Occipital lobe (tissue), 3 donors: ENCODE measurements at places on chromosomes 7 and 10.

- no peak for DNase-seq
These were observed 112.2 kb downstream of the LARP4B start for GRCh38 chr10:819326-819725.

- no peak for DNase-seq
These were observed 29.4 kb downstream of the CHST15 start for GRCh38 chr10:124063750-124064603.

GRCh38 chr10:123557366-123558108 is 108.6 kb upstream of the GPR26 start:
- no peak for DNase-seq

DNA sequence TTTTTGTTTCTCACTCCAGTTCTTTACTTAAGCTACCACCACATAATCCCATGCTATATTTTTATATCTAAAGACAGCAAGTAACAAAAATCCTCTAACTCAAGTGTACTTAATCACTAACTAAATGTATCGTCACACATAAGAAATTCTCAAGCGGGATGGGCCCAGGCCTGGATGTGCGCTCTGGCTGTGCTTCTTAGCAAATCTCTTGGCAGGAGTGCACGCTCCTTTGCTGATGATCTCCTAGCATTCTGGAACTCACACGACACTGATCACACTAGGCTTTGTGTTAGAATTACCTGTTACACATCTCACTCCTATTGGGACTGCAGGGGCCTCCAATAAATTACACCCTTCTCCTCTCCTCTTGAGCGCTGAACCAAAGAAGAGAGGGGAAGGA is 46.7 kb upstream of the CALD1 start:
- DNase-seq, result no peak

GRCh38 chr7:155458878-155459699 is 1.2 kb downstream of the EN2 start:
- no peak for DNase-seq

DNA sequence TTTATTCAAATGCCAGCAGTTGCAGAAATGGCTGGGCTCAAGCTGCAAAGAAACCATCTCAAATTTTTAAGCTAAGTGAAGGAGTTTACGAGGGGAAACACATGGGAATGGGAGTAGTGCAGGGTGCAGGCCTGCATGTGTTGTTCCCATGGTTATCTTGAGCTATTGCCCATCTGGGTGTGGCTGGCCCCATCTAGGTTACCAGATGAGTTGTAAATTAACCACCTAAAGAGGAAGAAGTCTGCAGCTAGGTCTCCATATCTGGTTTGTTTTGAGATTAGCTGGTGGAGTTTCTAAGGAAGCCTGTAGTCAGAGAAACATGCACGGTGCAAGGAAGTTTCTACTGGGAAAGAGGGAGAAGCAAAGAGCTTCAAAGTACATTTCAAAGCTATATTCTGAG is 23.3 kb upstream of the STEAP2 start:
- DNase-seq, result no peak

GRCh38 chr7:2796358-2797352 is 47.5 kb downstream of the GNA12 start:
- DNase-seq, result no peak

DNA sequence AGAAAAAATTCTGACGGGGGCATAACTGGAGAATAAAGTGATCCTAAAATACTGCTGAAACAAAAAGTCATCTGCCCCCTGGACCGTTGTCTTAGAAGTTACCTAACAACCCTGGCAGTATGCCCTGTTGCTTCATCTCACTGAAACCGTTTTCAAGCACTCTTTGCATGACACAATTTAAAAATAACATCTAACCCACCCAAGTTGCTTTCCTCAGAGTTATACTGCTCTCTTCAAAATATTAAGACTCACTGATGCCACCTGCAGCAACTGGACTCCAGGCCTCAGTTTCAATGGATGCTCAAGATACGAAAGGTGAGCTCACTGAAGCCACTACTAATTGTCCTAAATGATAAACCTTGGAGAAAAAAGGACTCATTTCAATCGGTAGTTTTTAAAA is 57.4 kb downstream of the CDK6 start:
- no peak for DNase-seq

- DNase-seq, result no peak
These were observed 204.0 kb upstream of the AOAH start for GRCh38 chr7:36928311-36928710.

- no peak for DNase-seq
These were observed 2.4 kb upstream of the ZNF33B start for GRCh38 chr10:42640610-42641229.

GRCh38 chr7:129721068-129721467 is 109.5 kb downstream of the NRF1 start:
- no peak for DNase-seq

DNA sequence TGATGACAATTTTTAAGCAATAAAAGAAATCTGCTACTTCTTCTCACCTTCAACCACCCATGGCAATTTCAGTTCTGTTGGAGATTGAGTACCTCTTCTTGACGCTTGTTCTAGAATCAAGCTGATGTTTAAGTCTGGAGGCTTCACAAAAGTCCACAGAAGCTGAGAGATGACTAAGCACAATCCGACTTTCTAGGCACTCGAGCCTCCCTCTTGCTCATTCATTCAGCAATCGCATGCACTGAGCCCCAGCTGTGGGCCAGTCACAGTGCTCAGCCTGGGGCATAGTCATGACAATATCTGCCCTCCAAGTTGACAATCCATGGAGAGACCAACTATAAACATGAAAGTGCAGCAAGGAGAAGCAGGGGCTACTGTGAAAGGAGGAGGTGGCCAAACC is 103.2 kb downstream of the IPMK start:
- no peak for DNase-seq

- DNase-seq, result no peak
These were observed 88.4 kb upstream of the EEPD1 start for GRCh38 chr7:36064676-36065075.

- DNase-seq, result no peak
These were observed 300.6 kb downstream of the DNAJB6 start for GRCh38 chr7:157637216-157637949.

GRCh38 chr7:134865001-134865845 is 85.8 kb downstream of the CALD1 start:
- DNase-seq, result no peak

DNA sequence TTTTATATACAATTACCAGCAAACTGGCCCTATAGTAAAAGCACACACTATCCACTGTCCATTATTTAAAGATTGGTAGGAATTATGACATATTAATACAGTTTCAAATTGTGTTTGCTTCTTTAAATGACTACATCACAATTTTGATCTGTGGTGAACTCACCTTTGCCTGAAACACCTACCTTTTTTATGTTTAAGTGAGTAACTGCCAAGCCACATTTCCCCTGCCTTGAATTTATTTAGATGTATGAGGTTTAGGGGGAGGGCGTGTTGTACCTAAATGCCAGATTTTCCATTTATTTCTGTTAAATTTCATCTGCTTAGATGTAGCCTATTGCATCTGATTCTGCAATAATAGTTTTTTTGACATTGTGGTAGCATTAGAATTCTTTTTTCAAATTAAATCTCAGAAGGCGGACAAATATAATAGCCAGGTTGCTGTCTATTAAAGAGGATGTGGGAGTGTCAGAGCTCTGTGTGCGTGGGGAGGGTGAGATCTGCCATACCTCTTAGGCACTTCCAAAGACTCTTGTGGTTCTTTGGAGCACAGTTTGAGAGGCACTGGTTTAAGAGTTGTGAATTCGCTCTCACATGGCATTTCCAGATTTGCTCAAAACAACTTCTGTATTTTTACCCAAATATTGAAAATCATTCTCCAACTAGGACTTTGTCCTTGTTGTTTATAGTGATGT is 13.8 kb downstream of the PIK3CG start:
- DNase-seq, result no peak

GRCh38 chr7:147081117-147081516 is 964.5 kb downstream of the CNTNAP2 start:
- no peak for DNase-seq

- DNase-seq, result no peak
These were observed 688.9 kb downstream of the PHTF2 start for GRCh38 chr7:78487464-78487863.

DNA sequence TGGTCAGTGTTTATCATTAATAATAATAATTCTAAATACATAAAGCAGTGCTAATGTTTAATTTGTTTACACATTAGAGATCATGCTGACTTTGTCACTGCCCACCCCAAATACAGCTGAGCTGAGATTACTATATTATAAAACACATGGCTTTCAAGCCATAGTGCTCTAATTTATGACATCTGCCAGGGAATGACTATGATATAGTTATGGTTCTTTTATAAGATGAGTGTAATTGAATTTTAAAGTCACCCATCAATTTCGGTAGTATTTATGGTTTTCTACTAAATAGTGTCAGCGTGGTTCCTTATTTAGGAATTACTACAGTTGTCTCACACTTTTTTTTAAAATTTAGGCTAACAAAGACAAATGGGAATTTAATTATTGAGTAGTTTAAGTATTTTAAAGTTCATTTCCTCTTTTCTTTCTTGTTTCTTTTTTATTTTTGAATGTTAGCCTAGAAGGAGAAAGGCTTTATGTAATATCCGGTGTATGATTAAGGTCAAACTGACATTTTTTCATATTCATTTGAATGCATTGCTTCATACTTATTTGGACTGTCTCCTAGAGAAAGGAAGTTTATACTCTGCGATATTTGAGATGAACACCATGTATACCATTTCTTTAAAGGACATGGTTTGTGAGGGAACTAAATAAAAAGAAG is 3.9 kb downstream of the CDK14 start:
- no peak for DNase-seq

- DNase-seq, result peak; percentile 77
These were observed at the start of the genes COG5 and DUS4L for GRCh38 chr7:107563775-107564552. COG5 (minus strand) TSS chr7:107563920; CDS start chr7:107563896, 24 bp downstream. DUS4L (plus strand) TSS chr7:107563971; CDS start chr7:107567071, 3,100 bp downstream.

DNA sequence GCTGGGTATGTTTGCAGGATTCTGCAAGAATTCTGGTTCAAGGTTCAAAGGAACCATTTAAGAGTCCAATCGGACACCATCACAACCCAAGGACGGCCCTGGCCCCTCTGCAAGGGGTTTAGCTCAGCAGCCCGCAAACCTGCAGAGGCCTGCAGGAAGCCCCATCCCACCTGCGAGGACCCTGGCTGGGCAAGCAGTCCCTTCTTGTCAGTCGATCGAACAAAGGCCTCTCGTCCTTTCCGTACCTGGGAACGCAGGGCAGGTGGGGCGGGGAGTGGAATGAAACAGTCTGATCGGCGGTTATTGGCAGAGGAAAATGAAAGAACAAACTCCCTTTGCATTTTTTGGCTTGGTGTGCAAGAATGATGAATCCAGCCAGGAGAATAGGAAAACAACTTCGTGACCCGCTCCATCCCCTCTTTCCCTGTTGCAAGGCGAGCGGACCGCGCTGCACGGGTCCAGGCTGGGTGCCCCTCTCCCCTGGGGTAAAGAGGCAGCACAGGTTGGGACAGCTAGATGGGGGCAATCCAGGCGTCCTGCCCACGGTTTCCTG is 73.7 kb downstream of the INSIG1 start:
- DNase-seq, result no peak

GRCh38 chr10:71270301-71271220 is 48.5 kb upstream of the SLC29A3 start:
- peak; percentile 24 for DNase-seq

DNA sequence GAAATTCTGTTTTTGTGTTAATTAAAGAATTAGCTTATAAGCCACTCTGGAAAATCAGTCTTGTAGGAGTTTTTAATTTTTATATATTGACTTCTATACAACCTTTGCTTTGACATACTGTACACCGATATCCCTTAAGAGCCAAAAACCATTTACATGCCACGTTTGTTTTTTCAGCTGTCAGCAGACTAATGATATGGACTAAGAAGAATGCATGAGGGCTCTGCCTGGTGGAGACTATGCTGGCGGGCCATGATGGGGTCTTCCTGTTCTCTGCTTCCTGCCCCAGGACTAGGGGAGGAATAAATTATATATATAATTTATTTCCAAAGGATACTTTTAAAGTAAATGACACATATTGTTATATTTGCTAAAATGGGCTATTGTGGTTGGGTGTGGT is 96.3 kb downstream of the CDK14 start:
- no peak for DNase-seq

DNA sequence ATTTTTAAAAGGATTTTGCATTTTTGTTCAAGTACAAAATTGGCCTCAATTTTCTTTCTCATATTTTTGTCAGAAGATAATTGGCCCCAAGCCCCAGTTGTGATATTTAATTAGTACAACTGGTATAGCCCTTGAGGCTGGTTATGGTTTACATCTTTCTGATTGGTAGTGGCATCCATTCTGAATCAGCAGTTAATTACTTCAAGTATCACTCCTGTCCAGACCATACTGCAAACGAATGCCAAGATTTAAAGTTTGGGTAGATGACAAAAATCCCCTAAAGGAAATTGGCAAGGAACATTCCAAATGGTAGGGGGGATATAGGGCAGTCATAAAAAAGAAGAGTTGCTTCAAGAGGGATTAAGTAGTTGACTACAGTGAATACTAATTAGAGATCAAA is 23.1 kb downstream of the MYPN start:
- no peak for DNase-seq

DNA sequence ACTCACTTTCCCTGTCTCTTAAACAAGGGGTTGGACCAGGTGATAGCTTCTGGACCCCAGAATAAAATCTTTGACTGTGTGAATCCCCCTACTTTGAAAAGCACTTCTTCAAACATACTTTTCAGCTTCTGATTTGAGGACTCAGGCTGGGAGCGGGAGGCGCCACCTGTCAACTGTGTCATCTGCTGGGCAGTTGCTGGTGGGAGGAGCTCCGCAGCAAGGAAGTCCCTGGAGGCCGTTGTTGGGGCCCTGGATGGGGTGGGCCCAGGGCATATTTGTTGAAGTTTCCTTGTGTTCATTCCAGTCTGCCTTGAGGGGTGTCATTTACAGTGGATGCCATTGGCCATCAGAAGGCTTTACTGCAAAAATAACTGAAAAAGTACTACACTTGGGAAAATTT is 197.7 kb downstream of the CCDC3 start:
- no peak for DNase-seq

GRCh38 chr7:111730476-111731300 is 168.4 kb upstream of the IMMP2L start:
- no peak for DNase-seq

- no peak for DNase-seq
These were observed 5.2 kb downstream of the INPP5A start for GRCh38 chr10:132542819-132543218.

DNA sequence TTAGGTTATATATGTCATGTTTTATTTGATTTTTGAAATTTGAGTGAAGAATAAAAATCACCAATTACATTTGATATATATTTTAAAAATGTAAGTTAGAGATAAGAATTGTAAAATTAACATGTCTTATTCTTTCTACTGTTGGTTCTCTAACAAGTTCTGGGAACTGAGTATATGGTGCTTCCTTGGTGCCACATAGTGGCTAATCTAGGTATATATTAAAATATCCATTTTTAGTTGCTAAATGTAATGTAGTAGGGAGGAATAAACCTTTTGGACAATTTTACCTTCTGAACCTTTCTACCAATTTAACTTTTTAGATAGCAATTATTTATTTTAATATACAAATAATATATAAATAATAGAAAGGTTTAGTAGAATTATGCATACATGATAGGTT is 17.5 kb downstream of the CFAP69 start:
- DNase-seq, result no peak

GRCh38 chr10:111837985-111838384 is 345.6 kb downstream of the GPAM start:
- no peak for DNase-seq
